Suprapubic skin (tissue), 4 donors: ENCODE measurements at places on chromosomes 5 and 9. TPM values are rescaled to one million over a fixed set of nuclear protein-coding genes. Genes with fewer than 3 reads are reported as not detected.

Gene NR5A1
- total RNA-seq: not detected

Gene PSIP1
- 17.4 TPM for total RNA-seq

Gene CYLC2
- not detected for total RNA-seq

Gene C5orf46
- 104 TPM for total RNA-seq

Gene GPR151
- total RNA-seq: not detected

Gene SYK
- total RNA-seq: 31.6 TPM

Gene MSMP
- total RNA-seq: not detected

Gene GPRIN1
- total RNA-seq: 0.24 TPM

Gene IL3
- total RNA-seq: not detected

Gene SEMA5A
- 31.7 TPM for total RNA-seq

Gene SLCO4C1
- total RNA-seq: 1.1 TPM

Gene HSD17B3
- total RNA-seq: not detected

Gene ANGPTL2
- total RNA-seq: 19.2 TPM

Gene FBP1
- 12.1 TPM for total RNA-seq

Gene ACOT12
- not detected for total RNA-seq

Gene SPATA31A3
- total RNA-seq: not detected

Gene MCC
- total RNA-seq: 79.3 TPM

Gene NUTM2F
- total RNA-seq: not detected

Gene GRXCR2
- not detected for total RNA-seq

Gene GZMA
- not detected for total RNA-seq

Gene SCGB3A2
- total RNA-seq: not detected

Gene GPR150
- total RNA-seq: not detected

Gene ANKRD34B
- not detected for total RNA-seq

Gene GPR107
- total RNA-seq: 33.0 TPM

Gene SLC45A2
- 1.7 TPM for total RNA-seq

Gene RAB3C
- total RNA-seq: 0.24 TPM

Gene ZMAT2
- total RNA-seq: 18.2 TPM

Gene CDC25C
- total RNA-seq: 0.38 TPM

Gene C1QTNF3
- 10.4 TPM for total RNA-seq

Gene DEPDC1B
- 5.8 TPM for total RNA-seq

Gene LMX1B
- 7.8 TPM for total RNA-seq

Gene TGFBR1
- 19.8 TPM for total RNA-seq

Gene FOXD1
- total RNA-seq: 0.52 TPM

Gene NMUR2
- total RNA-seq: not detected

Gene RNF224
- 1.2 TPM for total RNA-seq

Gene ANKRD20A1
- total RNA-seq: 0.87 TPM

Gene OCLN
- 56.9 TPM for total RNA-seq

Gene CHMP5
- 43.7 TPM for total RNA-seq

Gene FOXI1
- total RNA-seq: 4.9 TPM

Gene PCDHGA11
- total RNA-seq: 3.4 TPM

Gene SPINK5
- 236 TPM for total RNA-seq

Gene WNT8A
- total RNA-seq: not detected

Gene NPR2
- total RNA-seq: 24.3 TPM

Gene CDH9
- total RNA-seq: not detected
